ENCODE measurements at places on chromosomes 3 and 15. TPM values are rescaled to one million over a fixed set of nuclear protein-coding genes. Genes with fewer than 3 reads are reported as not detected.

GHRL gene
- not detected for polyA plus RNA-seq

KIF15 gene
- 3.8 TPM for polyA plus RNA-seq

RARB gene
- 0.08 TPM for polyA plus RNA-seq

GOLGA8T gene
- polyA plus RNA-seq, result not detected

OCA2 gene
- not detected for polyA plus RNA-seq

PYGO1 gene
- 0.19 TPM for polyA plus RNA-seq

CYP1A2 gene
- not detected for polyA plus RNA-seq

FEZF2 gene
- polyA plus RNA-seq, result not detected

SPINT1 gene
- 204 TPM for polyA plus RNA-seq

LRRC31 gene
- not detected for polyA plus RNA-seq

DLL4 gene
- polyA plus RNA-seq, result not detected

PXYLP1 gene
- polyA plus RNA-seq, result 3.3 TPM

PRSS50 gene
- not detected for polyA plus RNA-seq

MRAS gene
- 14.3 TPM for polyA plus RNA-seq

CPN2 gene
- not detected for polyA plus RNA-seq

B3GNT5 gene
- 27.6 TPM for polyA plus RNA-seq

PLSCR4 gene
- 3.4 TPM for polyA plus RNA-seq

P2RY13 gene
- not detected for polyA plus RNA-seq

RASGRP1 gene
- not detected for polyA plus RNA-seq

IQCF5 gene
- polyA plus RNA-seq, result not detected

AGBL1 gene
- polyA plus RNA-seq, result not detected

NMNAT3 gene
- 0.19 TPM for polyA plus RNA-seq

All from mammary epithelial cell (primary cell).